ENCODE measurements at places on chromosomes 1 and 21. TPM values are rescaled to one million over a fixed set of nuclear protein-coding genes. Genes with fewer than 3 reads are reported as not detected.
A peak's percentile ranks its signal among the peaks of the same experiment; 100 is the strongest.

GRCh38 chr1:55420929-55421716, 206.0 kb upstream of the USP24 start:
- no peaks in the 10 kb centered on the region for H3K4me1 ChIP-seq
- no peak overlapping the region for H3K4me3 ChIP-seq
- H3K36me3 ChIP-seq: no peaks in the 10 kb centered on the region
- H3K27me3 ChIP-seq: no peaks in the 10 kb centered on the region

Gene HAO2
- total RNA-seq: not detected

DNA sequence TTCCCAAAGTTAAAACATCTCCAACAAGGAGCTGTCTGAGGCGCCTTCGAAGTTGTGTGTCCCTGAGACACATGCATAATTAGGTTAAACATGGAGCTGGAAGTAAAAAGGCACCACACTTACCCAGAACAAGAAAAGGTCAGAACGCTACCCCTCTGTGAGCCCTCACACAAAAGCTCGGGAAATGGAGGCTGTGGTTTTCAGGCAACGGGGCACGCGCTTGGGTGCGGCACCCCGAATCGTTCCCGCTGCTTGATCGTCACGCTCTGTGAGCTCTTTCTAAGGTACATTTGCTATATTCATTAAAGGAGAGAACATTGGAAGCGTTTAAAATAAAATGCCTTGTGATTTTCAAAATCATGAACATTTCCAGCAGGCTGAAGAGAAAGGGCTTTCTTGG, 12.5 kb downstream of the CAPN8 start:
- H3K27ac ChIP-seq: no peak overlapping the region
- no peaks in the 10 kb centered on the region for H3K36me3 ChIP-seq
- H3K4me3 ChIP-seq: no peak overlapping the region
- H3K4me1 ChIP-seq: peaks cover 9% of the 10 kb centered on the region
- no peaks in the 10 kb centered on the region for H3K27me3 ChIP-seq
- no peak for DNase-seq

Gene BATF3
- 1.8 TPM for total RNA-seq

Gene PGLYRP4
- total RNA-seq: not detected

Gene HTR6
- not detected for total RNA-seq

- peak overlapping the region; percentile 96 for H3K27ac ChIP-seq
- peaks cover 62% of the 10 kb centered on the region for H3K36me3 ChIP-seq
- peak overlapping the region; percentile 81 for H3K4me3 ChIP-seq
- no peaks in the 10 kb centered on the region for H3K27me3 ChIP-seq
- no peak for DNase-seq
These were observed 1.7 kb downstream of the MCL1 start for GRCh38 chr1:150577557-150578271.

Gene TTLL7
- total RNA-seq: 7.8 TPM

DNA sequence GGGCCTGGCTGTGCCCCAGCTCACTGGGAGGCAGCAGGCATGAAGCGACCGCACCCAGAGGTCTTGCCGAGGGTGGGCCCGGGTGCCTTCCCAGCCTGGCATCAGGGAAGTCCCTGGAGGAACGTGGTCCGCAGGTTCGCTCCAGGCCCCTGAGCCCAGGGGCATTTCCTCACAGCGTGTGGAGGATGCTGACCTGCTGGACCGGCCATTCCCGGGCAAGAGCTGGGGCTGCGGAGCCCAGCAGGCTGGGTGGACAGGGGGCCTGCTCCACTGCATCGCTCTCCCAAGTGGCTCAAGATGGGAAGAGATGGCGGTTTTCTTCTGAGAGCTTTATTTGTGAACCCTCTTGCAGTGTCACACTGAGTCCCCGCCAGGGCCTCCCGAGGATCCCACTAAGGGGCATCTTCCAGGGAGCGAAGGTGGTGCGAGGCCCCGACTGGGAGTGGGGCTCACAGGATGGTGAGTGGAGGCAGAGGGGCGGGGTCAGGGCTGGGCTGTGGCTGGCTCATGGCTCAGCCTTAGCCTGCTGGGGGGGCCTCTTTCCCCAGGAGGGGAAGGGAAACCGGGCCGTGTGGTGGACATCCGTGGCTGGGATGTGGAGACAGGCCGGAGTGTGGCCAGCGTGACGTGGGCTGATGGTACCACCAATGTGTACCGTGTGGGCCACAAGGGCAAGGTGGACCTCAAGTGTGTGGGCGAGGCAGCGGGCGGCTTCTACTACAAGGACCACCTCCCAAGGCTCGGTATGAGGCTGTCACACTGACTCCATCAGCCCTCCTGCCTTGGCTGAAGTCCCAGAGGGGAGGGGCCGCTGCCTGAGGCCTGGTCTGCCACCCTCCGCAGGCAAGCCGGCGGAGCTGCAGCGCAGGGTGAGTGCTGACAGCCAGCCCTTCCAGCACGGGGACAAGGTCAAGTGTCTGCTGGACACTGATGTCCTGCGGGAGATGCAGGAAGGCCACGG, 7.2 kb upstream of the MMP23B start:
- H3K27ac ChIP-seq: peak overlapping the region; percentile 71
- H3K36me3 ChIP-seq: peaks cover 35% of the 10 kb centered on the region
- peak overlapping the region; percentile 54 for H3K4me3 ChIP-seq
- H3K4me1 ChIP-seq: peaks cover 52% of the 10 kb centered on the region
- H3K27me3 ChIP-seq: peaks cover 12% of the 10 kb centered on the region
- DNase-seq: peak; percentile 80
